Dorsolateral prefrontal cortex (tissue), 122 donors: ENCODE measurements at places on chromosomes 16 and 17.
A peak's percentile ranks its signal among the peaks of the same experiment; 100 is the strongest.

DNA sequence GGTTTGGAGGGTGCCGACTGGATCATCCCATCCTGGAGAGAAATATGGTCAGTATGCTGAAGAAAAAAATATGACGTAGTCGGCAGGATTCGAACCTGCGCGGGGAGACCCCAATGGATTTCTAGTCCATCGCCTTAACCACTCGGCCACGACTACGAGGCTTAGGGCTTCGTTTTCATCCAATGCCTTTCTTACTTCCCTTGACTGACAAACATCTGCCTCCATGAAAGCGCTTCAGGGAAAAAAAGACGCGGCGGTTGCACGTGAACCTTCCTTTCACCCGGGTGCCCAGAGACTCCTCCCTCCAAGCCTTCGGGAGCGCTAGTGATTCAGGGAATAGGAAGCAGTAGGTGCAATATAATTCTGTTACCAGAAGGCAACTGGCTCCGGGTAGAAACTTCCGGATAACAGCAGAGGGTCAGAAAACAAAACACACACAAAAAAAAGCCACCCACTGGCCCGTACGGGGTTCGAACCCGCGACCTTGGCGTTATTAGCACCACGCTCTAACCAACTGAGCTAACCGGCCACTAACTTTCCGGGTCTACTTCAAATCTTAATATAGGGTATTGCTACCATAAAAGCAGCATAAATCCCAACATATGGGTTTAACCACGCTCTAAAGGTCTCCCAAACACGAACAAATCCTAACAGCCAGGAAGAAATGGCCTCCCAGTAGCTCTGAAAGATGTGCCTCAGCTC is 16.3 kb upstream of the AURKB start:
- DNase-seq: peak; percentile 68

- peak; percentile 47 for DNase-seq
Measured at GRCh38 chr16:28925386-28926228, 569 bp upstream of the RABEP2 start.

- DNase-seq: no peak
Measured at GRCh38 chr16:47986031-47986430, 169.8 kb downstream of the ABCC12 start.

DNA sequence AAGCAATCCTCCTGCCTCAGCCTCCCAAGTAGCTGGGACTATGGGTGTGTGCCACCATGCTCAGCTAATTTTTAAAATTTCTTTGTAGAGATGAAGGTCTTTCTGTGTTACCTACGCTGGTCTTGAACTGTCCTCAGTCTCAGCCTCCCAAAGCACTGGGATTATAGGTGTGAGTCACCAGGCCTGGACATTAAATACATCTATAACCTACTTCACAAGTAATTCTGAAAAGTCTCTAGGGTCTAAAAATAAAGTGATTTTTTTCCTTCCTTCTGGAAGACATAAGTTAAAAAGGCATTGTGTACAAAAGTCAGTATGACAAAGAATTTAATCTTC is 118.3 kb downstream of the PARN start:
- no peak for DNase-seq

DNA sequence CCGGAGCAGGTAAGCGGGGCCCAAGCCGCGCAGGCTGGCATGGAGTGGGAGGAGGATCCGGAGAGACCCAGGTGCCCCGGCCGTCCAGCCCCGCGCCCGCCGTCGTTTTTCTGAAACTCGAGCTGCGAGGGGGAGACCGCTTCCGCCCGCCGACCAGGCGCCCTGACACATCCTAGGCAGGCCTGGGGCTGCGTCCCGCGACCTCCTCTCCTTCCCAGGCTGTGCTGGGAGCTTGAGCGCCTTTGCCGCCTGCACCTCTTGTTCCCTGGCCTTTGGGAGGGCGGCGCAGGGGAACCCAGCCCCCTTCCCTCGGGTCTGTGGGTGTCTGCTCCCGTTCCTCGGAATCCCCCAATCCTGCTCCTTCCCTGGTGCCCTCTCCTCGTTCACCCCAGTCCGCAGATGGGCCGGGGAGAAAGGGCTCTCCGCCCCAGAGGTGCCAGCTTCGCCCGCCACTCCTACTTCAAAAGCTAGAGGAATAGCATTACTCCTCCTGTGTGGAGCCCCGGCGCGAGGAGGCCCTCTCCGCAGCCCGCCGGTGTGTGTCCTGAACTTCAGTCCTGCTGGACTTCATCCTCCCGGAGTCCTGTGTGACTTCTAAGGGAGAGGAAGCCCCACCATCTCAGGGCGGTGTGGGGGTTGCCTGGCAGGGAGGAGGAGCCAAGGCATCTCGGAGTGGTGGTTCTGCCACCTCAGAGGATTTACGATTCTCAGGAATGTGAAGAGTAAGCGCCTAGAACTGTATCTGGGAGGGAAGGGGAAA is 1.0 kb downstream of the NHERF1 start:
- no peak for DNase-seq

DNA sequence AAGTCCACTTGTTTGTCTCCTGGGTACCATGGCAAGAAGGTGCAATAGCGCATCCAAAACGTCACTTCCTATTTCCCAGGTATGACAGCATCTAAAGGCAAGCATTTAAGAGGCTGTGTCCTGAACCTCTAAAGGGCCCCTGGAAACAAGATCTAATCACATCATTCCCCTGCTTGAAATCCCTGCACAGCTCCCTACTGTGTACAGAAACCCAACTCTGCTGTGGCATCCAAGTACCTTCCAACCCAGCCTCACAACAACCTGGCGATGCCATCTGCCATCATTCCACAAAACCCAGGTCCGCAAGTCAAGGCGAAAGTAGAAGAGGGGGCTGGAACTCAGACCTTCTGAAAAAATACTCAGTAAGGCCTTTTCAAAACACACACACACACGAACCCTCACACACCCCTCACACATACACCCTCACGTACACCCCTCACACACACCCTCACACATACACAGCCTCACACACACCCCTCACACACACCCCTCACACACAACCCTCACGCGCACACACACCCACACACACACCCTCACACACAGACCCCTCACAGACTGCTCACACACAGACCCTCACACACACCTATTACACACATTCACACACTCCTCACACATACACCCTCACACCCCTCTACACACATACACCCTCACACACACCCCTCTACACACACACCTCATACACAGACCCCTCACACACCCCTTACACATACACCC is 24.5 kb downstream of the C17orf67 start:
- DNase-seq: no peak

DNA sequence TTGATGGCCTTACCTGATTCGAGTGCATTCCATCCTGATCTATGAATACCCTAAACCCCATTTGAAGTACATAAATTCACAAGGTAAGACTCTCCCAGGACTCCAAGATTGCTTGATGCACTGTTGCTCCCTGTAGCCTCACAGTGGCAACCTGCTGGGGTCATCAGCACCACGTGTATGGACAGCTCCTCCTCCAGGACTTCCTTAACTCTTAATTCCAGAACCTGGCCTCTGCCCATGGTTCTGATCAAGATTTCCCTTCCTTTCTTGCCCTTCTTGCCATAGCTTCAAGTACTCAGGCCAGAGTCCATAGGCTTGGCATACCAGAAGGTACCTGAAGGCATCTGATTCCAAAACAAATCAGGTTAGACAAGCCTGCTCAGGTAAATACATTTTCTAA is 34.0 kb upstream of the NLK start:
- no peak for DNase-seq

- DNase-seq: peak; percentile 48
Measured at GRCh38 chr16:85554889-85555718, 58.0 kb upstream of the GSE1 start.
